Ascending aorta (tissue), 2 donors: ENCODE measurements at places on chromosomes 13 and 19.

DNA sequence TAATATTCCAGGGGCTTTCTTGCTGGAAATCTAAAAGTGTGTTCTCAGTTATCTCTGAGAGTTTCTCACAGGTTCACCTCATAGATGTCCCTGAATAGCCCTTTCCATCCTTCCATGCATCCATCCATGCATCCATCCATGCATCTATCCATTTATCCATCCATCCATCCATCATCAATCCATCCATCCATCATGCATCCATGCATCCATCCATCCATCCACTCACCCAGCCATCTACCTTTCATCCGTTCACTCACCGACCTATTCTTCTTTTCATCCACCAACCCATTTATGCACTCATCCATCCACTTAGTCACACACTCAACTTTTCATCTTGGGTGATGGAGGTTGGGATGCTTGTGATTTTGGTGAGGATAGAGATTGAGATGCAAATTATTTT lies 7.4 kb upstream of the ADGRE3 start:
- DNase-seq, result no peak

- DNase-seq, result no peak
Observed at GRCh38 chr13:114286808-114287207, 5.4 kb downstream of the UPF3A start.

DNA sequence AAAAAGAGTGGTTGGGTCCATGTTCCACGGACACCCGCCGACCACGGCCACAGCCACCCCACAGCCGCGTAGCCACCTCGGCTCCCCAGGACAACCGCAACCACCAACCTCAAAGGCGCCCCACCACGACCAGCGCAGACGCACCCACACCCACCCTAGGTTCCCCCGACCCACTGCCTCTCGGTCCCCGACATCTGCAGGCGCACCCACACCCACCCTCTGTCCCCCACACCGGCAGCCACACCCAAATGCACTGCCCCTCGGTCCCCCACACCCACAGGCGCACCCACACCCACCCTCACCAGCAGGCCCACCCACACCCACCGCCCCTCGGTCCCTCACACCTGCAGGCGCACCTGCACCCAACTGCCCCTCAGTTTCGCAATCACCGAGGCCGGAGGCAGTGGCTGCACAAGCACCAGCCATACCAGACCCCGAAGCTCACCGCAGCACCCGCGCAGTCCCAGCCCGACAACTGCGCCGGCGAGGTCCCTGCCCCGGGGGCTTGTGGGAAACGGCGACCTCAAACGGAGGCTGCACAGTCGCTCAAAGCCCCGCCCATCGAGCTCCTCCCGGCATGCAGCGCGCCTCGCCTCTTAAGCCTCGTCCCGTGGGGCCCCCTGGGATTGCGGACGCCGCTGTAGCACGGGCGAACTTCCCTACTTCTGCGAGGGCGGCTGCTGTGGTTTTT lies 18.3 kb downstream of the ZNF77 start:
- no peak for DNase-seq

DNA sequence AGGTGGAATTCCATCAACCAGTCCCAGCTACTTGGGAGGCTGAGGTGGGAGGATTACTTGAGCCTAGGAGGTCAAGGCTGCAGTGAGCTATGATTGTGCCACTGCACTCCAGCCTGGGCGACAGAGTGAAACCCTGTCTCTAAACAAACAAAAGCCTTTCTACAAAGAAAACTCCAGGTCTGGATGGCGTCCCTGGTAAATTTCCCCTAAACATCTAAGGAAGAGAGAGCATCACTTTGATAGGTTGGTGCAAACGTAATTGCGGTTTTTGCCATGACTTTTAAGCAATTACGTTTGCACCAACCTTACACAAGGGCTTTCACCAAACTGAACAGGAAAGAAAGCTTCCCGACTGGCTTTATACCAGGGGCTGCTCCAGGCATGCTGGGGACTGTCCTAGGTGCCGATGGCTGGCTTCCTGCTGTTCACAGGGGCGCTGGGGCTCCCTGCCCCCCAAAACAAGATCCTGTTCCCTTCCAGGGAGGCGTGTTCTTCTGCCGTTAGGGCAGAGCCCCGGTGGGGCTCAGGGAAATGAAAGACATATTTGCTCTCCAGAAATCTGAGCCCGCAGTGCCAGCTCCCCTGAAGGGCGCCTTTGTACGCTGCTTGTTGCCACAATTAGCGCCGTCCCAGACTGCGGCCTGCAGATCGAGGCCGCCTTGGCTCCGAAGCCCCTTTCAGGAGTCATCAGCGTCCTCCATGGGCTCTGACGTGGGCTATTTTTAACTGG lies 38.7 kb upstream of the KLF2 start:
- DNase-seq, result no peak

- no peak for DNase-seq
Observed at GRCh38 chr13:22285867-22286266, 615.0 kb downstream of the FGF9 start.

DNA sequence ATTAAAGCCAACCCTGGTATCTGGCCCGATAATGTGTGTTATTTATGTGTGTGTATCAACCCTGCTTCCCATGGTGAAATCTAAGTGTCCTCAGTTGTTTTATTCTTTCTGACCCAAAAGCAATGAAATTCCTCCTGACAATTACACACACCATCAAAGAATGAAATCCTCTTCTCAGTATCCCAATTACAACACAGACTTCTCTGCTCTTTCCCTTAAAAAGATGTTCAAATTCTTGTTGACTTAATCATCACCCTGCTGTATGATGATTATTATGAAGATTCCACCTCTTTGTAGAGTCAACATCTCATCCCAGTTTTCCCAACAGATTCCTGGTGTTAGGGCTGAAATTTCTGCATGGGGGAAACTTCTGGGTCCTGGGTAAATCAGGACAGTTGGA lies 8.9 kb upstream of the TRPC4 start:
- DNase-seq, result no peak

GRCh38 chr13:47216176-47216822 lies 319.4 kb upstream of the HTR2A start:
- no peak for DNase-seq

- DNase-seq, result no peak
Observed at GRCh38 chr13:113220141-113220598, 10.8 kb downstream of the CUL4A start.

- no peak for DNase-seq
Observed at GRCh38 chr19:16026756-16027155, 49.5 kb upstream of the TPM4 start.

GRCh38 chr13:28530729-28531076 lies 35.8 kb upstream of the FLT1 start:
- DNase-seq, result no peak

- DNase-seq, result no peak
Observed at GRCh38 chr13:38365661-38366060, 16.0 kb downstream of the UFM1 start.

DNA sequence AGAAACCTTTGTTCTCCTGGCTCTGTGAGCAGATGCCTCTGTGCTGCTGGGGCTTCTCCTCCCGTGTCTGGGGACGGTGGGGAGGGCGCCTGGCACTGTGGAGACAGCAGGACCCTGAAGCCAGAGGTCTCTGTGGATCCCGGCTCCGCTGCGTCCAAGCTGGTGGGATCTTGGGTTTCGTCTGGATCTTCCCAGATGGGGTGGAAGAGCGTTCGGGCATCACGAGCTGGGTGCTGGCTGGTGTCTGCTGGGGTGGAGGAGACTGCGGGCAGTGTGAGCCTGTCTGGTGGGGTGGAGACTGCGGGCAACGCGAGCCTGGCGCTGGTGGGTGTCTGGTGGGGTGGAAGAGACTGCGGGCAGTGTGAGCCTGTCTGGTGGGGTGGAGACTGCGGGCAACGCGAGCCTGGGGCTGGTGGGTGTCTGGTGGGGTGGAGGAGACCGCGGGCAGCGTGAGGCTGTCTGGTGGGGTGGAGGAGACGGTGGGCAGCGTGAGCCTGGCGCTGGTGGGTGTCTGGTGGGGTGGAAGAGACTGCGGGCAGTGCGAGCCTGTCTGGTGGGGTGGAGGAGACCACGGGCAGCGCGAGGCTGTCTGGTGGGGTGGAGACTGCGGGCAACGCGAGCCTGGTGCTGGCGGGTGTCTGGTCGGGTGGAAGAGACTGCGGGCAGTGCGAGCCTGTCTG lies 5.6 kb downstream of the TEX29 start:
- DNase-seq, result peak; percentile 55

GRCh38 chr13:96958286-96958891 lies 35.9 kb downstream of the OXGR1 start:
- DNase-seq, result no peak

DNA sequence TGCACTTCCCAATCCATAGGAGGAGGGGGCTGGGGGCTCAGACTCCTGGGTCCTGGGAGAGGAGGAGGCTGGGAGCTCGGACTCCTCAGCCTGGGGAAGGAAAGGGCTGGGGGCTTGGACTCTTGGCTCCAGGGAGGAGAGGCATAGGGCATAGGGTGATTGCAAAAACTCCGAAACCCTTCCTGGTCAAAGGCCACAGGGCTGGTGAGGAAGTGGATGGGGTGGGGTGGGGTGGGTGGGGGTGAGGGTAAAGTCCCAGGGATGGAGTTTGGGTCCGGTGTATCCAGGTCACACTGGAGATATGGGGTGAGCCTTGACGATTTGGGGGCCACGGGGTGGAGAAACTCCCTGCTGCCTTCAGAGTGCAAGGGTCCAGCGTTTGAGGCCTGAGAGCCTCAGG lies 2.8 kb downstream of the MYH14 start:
- DNase-seq, result no peak

DNA sequence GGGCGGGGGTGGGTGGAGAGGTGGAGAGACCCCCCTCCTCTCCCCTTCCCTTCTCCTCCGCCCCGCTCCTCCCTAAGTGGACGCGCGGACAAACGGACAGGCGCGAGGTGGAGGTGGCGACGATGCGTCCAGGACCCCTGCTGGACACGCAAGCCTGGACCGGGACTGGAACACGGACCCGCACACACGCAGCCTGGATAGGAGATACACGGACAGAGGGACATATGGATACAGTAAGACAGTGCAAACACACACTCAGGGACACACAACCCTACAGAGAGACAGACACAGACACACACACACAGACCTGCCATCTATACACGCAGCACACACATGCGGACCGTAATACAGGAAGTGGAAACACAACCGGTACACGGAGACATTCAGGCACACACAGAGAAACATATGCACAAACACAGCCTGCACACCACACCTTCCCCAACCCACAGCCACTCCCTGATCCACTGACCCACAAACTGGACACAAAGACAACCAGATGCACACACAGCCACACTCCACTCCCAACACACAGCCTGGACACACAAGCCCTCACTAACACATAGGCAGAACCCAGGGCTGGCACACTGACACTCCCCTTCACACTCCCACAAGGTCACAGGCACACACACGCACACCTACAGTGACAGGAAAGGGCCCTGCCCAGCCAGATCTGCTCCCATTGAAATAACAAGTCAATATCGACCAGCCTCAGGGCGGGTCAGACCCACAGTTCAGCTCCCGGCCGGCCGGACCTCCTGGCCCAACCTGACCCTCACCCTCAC lies 696 bp upstream of the ERFL start:
- no peak for DNase-seq

DNA sequence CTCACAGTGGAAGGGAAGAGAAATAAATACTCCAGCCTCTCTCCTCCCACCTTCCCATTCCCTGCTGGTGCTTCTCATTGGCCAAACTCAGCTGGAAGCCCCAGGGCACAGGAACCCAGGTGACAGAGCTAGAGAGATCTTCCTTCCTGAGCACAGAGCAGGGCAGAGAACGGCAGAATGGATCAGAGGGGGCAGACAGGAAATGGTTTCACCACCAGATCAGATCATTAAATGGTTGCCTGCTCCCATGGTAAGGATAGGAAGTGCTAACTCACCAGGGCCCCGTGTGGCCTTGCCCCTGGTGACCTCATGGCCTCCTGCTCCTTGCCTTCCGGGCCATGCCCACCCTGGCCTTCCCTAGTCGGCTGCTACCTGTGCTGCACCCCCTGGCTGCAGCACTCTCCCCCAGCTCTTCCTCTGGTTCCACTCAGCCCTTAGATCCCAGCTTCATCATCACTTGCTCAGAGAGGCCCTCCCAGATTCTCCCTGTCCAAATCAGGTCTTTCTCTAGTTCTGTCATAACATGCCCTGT lies 108.7 kb downstream of the DPF1 start:
- DNase-seq, result no peak

GRCh38 chr19:39736088-39736487 lies 1.7 kb downstream of the CLC start:
- DNase-seq, result no peak

DNA sequence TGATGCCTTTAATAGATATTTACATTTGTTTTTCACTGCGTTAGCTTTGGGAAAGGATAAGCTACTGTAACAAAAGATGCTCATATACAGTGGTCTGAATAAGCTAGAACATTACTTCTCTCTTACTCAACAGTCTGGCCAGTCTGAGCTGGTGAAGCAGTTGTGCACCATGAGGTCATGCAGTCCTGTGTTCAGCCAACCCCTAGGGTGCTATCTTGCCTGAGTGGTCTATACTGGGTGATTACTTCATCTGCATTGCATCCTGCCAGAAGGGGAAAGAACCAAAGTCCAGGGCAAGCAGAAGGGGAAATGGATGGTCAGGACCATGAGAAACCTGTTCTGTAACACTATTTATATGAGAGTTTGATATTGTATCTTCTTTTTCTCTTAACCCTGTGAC lies 31.5 kb downstream of the ERCC5 start:
- no peak for DNase-seq

DNA sequence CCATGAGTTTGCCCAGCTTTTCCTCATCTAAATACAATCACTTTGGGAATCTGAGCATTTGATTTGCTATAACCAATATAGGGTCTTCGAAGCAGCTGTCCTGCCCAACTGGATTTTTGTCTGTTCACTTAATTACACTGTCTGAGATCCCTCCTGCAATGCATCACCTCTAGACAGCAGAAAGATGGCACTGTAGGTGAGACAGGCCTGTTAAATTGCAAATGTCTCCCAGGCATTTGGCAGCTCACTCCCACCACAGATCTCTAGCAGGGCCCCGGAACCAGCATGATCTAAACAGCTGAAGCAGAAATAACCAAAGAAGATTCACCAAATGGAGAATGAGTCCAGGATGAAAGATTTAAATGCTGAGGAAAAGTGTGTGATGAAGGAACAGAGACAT lies 41.9 kb upstream of the SERPINE3 start:
- DNase-seq, result peak; percentile 18

GRCh38 chr19:7628589-7629311 lies 595 bp downstream of the XAB2 start:
- DNase-seq, result no peak

DNA sequence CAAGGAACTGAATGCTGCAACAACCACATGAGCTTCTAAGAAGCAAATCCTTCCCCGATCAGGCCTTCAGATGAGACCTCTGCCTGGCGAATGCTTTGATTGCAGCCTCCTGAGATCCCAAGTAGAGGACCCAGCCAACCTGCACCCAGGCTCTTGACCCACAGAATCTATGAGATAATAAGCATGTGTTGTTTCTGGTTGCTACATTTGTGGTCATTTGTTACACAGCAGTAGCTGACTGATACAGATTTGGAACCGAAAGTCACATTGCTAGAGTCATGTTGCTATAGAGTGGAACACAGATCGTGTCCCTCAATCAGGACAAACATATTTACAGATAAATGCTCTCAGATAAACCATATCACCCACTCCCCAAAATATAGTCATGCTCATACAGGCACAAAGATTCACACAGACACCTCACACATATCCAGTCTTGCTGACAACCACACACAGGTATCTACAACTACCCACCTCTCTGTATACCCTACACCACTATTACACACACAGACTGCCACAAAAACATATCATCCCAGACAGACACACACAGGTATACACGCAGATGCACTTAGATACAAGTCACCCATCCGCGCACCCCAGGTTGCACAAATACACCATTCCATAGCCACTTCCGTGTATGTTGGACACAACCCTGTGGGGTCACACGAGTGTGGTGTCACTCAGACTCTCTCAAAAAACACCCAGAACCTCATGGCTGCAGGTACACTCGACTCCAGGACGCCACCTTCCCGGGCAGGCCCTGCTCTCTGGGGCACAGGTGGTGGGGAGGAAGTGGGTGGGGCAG lies 5.5 kb downstream of the DIRAS1 start:
- no peak for DNase-seq
